Non-pigmented ciliary epithelial cell (primary cell): ENCODE measurements at places on chromosomes 1 and 21.

DNA sequence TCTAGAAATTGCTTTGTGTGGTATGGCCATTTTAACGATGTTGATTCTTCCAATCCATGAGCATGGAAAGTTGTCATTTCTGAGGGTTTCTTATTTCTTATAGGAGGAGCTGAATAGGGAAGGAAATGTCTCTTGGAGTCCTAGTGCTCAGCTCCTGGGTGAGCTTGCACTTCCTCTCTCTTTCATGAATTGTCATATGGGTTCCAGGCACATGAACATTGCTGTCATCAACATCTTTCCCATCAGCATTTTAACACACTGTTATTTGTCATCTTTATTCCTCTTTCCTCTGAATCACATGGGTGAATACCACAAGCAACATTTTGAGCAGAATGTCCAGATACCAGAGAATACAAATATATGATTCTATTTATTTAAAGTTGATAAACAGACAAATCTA is 23.4 kb downstream of the SLAMF6 start:
- DNase-seq: no peak

- DNase-seq: no peak
Observed at GRCh38 chr1:54176621-54177327, 23.1 kb downstream of the CYB5RL start.

GRCh38 chr21:16162953-16163352 is 433.2 kb downstream of the USP25 start:
- DNase-seq: no peak

DNA sequence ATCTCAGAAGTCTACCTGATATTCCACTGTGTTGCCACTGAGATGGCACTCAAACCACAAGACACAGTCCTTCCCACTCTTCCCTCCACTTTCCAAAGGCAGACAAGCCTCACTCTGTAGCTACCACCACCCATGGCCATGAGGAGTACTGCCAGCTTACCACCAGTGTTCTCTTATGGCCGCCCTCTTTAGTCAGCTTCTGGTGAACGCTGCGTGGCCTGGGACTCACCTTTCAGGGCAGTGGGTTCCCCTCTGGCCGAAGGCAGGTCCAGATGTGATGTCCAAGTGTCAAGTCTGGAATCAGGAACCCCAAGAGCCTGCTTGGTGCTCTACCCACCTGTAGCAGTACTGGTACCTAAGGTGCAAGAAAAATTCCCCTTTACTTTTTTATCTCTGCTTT is 580.8 kb downstream of the LRRIQ3 start:
- DNase-seq: no peak

- DNase-seq: no peak
Observed at GRCh38 chr1:151108331-151108730, 37.8 kb downstream of the GABPB2 start.

GRCh38 chr1:15035236-15035635 is 118.3 kb upstream of the TMEM51 start:
- no peak for DNase-seq

GRCh38 chr1:55685560-55685959 is 470.4 kb upstream of the USP24 start:
- no peak for DNase-seq

GRCh38 chr1:204791453-204792353 is 79.0 kb upstream of the NFASC start:
- peak; percentile 1 for DNase-seq

- DNase-seq: no peak
Observed at GRCh38 chr1:10105484-10105883, 72.7 kb downstream of the UBE4B start.

DNA sequence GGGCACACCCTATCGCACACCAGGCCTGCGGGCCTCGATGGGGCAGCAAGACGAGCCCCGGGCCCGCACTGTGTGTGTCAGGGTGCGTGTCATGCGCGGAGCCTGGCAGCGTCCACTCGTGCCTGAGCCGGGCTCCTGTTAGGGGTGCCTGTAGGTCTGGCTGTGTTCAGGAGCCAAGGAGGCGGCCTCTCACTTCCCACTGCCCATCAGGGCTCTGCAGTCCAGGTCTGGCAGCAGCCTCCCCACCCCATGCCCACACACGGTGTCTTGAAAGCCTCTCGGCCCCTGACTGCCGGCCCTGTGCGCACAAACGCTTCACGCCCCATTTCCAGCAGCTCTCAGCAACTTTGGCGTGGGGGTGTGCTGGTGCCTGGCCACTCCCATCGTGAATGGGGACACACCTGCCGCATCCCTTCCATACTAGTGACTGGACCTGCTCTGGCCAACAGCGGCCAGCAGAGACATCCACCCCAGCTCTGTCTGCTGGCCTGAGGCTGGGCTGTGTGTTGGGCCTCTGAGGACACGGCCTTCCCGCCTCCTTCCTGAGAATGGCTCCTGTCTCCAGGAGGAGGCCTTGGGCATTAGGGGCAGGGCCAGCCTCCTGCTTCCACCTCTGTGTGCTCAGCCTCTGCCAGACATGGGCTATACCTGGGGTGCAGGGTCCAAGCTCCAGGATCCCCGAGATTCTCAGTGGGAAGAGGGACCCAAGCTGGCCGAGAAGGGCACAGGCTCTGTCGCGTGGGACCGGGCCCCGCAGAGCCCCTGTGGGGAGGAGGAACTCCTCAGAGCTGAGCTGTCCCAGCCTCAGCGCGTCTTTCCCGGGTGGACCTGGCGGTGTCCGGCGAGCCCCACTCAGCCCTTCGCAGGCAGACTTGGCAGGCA is 41.8 kb upstream of the ACTRT2 start:
- DNase-seq: no peak

GRCh38 chr1:230348386-230349019 is 77.6 kb downstream of the PGBD5 start:
- DNase-seq: no peak

DNA sequence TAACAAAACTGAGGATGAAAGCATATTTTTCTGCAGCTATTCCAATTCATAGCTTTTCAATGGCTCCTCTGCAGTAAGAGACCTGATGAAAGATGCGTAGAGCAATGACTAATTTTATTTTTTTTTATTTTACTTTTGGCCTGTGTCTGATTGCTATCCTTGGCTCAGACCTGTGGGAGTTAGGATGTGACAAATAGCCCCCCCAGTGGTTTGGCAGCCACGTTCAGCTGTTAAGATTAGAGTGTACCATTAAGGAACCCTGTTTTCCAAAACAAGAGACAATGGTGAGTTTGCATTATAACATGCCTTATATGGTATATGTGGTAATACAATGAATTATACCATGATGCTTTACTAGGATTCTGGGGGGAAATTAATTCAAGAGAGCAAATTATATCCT is 264.7 kb downstream of the CACNA1E start:
- DNase-seq: no peak

DNA sequence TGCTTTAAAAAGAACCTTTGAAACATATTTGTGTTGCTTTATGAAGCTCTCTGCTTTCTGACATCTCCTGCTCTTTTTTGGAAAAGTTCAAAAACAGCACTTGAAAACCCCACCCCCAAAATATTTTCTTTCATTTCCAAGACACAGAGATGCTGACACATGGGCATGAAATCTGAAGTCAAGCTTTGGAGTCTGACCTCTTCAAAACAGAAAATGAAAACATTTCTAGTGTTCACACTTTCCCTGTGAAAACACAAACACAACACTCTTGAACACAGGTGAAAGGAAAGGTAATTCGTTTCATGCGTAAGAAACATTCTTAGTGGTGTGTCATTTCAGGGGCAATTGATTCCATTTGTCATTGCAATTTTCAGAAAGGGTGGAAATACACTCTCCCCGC is 10.8 kb downstream of the NGF start:
- DNase-seq: no peak

DNA sequence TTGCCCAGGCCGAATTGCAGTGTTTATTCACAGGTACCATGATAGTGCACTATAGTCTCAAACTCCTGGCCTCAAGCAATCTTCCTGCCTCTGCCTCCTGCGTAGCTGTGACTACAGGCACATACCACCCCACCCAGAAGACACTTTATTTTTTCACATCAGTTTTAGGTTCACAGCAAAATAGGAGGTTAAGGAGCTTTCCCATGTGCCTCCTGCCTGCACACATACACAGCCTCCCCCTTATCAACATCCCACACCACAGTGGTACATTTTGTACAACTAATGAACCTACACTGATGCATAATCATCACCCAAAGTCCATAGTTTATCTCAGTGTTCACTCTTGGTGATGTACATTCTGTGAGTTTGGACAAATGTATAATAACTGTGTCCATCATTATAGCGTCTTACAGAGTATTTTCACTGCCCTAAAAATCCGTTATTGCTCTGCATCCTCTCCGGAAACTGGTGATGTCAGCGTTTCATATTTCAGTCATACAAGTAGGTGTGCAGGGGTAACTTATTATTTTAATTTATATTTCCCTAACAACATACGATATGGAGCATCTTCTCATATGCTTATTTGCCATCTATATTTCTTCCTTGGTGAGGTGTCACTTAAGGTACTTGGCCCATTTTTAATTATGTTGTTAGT is 23.2 kb downstream of the OR13G1 start:
- no peak for DNase-seq

- no peak for DNase-seq
Observed at GRCh38 chr1:78044796-78045562, 787 bp upstream of the GIPC2 start.

DNA sequence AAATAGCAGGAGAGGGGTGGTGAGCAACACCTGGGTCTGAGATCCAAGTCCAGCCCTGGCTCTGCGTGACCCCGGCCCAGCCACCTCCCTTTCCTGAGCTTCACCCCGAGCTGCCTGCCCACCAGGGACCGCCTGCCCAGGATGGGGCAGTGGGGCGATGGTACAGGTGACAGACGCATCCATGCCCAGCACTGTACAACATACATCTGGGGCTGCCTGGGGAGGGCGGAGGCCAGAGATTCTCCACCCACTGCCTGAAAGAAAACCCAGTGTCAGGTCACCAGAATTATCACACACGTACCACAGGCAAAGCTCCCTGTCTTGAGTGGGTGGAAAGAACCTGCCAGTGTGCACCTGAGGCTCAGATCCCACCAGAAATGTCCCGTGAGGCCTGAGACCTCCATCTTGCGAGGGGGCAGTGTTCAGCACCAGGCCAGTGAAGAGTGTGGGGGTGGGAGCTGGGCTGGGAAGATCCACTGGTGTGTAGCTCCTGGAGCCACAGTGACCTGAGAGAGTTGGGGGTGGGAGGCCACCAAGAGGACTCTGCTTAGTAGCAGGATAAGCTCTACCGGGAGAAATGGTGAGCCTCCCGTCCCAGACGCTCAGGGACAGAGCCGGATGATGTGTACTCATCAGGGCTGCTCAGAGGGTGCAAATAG is 81.5 kb downstream of the DMRTB1 start:
- no peak for DNase-seq

GRCh38 chr1:176460544-176461336 is 2.2 kb upstream of the PAPPA2 start:
- no peak for DNase-seq

DNA sequence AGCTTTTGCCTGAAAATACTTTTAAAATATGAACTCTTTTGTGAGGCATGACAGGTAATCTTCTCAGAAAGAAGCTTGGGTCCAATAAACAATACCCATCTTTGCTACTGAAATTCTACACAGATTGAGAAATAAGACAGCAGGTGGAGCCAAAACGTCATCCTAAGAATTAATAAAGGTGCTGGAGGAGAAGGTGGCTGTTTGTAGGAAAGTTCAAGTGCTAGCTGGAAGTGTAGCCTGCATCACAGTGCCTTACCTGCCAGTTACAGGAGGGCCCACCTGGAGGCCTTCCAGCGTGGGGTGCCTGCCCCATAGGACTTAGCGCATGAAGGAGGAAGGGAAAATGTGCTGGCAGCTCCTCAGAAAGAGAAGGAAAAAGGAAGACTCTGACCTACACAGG is 93.7 kb downstream of the TTC3 start:
- DNase-seq: no peak

- DNase-seq: peak; percentile 95
Observed at GRCh38 chr21:39633770-39634181, 21.0 kb downstream of the B3GALT5 start.

DNA sequence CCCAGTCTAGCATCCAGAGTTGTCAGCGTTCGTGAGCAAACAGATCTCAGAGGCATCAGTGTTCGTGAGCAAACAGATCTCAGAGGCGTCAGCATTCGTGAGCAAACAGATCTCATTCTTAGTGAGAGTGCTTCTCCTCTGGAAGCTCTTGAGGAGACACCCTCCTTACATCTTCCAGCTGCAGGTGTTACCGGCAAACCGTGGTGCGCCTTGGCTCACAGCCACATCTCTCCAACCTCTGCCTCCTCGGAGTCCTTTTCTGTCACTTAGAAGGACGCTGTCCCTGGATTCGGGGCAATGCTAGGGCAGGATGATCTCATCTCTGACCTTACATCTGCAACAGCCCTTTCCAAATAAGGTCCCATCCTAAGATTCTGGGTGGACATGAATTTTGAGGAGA is 14.6 kb upstream of the UMODL1 start:
- no peak for DNase-seq

GRCh38 chr1:145846201-145846612 is 777 bp downstream of the NUDT17 start:
- no peak for DNase-seq

DNA sequence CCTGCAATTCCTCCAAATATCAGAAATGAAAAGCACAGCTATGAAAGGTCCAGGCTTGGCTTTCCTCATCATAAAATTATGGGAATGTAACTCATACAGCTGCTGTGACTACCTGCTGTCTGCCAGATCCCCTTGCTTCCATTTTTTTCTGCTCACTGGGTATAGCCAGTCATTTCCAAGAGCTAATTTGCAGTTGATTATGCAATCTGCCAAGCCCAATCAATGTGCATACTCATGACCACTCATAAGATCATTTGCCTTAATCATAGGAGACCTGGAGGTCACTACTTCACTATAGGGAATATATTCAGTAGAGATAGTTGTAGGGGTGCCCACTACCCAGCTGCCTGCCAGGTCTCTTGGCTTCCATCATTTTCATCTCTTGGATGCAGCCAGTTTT is 417.7 kb upstream of the ZRANB2 start:
- no peak for DNase-seq

DNA sequence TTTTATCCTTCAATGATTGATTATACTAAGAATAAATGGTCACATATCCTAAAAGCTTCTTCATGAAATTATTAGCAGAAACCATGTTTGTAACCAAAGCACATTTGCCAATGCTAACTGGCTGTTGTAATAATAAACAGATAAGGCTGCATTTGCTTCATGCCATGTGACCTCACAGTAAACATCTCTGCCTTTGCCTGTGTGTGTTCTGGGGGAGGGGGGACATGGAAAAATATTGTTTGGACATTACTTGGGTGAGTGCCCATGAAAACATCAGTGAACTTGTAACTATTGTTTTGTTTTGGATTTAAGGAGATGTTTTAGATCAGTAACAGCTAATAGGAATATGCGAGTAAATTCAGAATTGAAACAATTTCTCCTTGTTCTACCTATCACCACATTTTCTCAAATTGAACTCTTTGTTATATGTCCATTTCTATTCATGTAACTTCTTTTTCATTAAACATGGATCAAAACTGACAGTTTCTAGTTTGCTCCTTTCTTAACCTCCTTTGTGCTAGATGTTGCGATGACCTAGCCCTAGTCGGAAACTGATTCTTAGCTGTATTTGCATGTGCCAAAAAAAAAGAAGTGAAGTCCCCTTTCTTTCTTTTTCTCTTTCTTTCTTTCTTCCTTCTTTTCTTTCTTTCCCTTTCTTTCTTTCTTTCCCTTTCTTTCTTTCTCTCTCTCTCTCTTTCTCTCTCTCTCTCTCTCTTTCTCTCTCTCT is 45.1 kb downstream of the MAP3K7CL start:
- DNase-seq: no peak

GRCh38 chr1:68624233-68624632 is 127.4 kb upstream of the DEPDC1 start:
- no peak for DNase-seq
